ENCODE measurements at places on chromosomes 7 and 10.

- DNase-seq, result no peak
These were observed 33.0 kb downstream of the BAMBI start for GRCh38 chr10:28710202-28710886.

DNA sequence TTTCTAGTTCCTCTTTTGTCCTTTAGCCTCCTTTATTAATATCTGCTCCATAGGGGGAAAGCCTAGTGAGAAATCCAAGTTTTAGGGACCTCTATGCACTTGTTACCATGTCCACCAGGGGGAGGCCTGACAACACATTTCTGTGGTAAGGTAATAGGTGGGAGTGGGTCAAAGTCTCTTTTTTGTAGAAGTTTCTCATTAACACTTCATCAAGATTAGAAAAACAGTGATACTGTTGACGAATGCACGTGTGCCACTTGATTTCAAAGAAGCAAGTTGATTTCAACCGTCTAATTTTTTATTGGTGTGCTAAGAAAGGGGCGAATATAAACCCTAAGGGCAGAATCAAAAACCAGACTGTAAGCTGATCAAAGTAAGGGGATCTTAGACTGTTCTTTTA, 30.6 kb downstream of the CISD1 start:
- DNase-seq, result peak; percentile 40

GRCh38 chr10:49135575-49136313, 1.9 kb upstream of the FAM170B start:
- no peak for DNase-seq

DNA sequence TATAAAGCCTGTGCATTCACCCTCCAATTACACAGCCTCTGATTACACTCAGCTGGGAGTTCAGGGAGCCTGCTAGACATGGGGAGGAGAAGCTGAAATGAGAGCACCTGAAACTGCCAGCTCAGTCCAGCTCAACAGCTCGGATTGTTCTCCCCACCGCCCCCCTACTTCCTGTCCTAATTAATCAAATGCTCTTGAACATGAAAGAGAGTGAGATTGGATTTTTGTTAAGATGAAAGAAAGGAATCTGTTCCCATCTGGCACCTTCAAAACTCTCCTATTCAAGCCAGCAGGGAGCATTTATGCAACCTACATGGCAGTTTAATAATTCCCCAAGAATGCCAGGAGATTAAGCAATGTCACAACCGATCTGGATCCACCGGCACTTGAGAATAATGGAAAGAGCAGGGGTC, 98.0 kb downstream of the NPSR1 start:
- no peak for DNase-seq

DNA sequence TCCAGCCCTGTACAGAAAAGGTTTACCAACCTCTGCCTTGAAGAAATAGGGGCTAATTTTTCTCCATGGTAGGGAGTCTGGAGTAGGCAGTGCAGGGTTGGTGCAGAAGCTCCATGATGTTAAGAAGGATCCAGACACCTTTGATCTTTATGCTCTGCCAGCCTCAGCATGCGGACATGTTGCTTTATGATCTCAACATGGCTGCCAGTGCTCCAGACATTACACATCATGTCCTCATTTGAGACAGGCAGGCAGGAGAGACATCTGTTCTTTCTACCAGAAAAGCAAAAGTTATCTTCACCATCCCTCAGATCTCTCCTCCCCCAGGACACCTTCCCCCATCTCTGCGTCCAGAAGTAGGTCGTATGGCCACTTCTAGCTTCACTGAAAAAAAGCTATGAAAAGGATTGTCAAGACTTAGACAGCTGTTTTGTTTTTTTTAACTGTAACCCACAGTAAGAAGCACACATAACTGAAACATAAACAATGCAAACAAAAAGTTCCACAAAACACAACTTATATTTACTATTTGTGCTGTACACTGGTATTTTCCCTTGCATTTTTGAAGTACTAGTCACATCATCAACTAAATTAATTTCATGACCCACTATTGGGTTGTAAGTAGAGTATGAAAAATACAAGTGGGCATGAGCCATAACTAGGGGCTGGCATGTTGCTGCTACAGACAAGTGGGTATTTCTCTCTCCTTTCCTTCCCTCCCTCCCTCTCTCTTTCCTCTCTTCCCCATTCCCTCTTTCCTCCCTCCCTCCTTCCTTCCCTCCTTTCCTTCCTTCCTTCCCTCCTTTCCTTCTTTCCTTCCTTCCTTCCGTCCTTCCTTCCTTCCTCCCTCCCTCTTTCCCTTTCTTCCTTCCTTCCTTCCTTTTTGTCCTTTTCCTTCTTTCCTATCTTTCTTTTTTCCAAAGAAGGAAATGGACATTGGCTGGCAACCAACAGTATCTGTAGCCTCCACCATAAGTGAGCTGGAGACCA, 2.6 kb upstream of the RASSF4 start:
- DNase-seq, result no peak

DNA sequence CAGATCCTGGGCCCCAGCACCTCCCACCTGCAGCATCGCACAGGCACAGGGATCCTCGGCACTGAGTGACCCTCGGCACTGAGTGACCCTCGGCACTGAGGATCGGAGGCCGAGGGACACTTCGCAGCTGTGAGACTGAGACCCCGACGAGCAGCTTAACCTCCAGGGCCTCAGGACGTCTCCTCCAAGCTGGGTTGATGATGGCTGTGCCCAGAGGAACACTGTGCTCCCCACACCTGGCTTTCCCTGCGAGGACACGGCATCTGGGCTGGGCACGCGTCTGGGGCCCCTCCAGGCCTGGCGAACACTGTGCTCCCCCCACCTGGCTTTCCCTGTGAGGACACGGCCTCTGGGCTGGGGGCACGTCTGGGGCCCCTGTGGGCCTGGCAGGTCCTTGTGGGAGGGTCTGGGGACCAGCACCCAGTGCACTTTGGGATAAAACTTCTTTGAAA, 158.3 kb upstream of the PPP2R2D start:
- DNase-seq, result no peak

DNA sequence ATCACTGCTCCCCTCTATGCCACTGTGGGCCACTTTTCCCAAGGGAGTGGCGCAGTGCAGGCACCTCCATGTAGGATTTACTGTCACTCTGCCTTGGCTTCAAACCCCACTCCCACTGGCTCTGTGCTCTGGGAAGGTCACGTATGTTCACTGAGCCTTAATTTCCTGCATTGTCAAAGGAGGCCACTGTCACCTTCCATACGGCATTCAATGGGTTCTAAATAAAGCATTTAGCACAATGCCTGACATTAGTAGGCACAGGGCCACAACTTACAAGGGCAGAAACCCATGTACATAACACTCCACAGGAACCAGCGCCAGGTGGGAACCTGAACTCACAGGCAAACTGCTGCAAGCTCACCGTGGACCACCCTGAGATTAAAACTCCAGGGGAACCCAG, 196.4 kb downstream of the USP6NL start:
- no peak for DNase-seq

DNA sequence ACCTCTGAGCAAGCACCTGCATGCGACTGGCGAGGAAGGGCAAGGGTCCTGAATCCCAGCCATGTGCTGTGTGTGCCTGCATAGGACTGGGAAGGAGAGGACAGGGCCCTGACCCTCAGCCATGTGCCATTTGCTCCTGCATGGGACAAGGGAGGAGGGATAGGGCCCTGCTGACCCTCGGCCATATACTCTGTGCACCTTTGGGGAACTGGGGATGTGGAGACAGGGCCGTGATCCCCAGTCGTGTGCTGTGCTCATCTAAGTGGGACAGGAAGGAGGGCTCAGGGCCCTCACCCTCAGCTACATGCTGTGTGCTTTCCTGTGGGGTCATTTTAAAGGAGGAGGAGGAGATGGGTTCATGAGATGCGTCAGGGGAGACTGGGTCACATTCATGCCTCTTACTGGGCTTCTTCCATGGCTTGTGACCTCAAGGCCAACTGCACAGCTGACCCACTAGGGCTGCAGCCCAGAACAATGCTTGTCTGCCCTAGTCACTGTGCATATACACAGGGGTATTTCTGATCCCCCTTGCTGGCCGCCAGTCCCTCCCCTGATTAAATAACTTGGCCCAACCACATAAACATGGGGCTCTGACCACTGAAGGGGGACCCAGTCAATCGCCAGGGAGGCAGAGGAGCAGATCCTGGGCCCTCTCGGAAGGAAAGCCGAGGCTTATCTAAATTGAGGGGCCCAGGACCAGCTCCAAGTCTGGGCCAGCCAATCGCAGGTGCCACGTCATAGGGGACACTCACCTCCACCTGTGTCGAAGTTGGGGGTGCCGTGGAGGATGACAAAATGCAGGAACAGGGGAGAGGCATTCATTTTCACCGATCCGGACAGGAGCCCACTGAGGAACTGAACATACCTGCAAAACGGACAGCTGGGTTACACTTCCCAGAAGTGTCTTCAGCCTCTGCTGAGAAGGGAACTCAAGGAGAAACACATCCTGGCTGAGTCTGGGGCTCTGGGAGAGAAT, 167.3 kb downstream of the TNS3 start:
- DNase-seq, result no peak

GRCh38 chr7:34928052-34928451, 109.2 kb downstream of the DPY19L1 start:
- peak; percentile 9 for DNase-seq

DNA sequence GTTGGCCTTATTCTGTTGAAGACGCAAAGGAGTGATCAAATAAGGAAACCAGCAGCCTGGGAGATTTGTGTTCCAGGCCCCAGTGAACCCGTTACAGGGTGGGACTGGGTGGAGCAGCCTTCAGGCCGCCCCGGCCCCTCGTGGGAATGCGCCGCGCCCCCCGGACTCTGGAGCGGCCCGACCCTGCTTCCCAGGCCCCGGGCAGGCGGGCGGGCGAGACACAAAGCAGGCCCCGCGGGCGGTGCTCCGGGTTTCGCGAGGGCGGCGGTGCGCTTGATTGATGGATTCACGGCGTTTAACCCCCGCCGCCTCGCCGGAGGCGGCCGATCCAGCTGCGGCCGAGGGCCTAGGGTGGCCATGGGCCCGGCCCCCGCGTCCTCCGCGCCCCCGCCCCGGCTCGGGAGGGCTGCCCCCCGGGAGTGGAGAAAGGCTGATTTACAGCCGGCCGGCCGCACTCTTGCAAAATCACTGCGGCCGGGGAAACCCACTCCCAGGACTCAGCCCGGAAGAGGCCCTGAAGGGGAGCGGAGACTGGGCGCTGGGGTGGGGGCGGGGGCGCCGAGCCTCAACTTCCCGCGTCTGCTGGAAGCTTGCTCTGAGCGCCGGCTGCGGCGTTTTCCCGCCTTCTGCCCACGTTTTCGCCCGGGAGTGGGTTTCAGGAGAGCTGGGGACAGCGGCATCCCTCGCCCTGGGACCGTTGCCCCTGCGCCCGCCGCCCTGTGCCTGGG, 299.6 kb upstream of the NFE2L3 start:
- DNase-seq, result no peak

- no peak for DNase-seq
These were observed 803 bp downstream of the RAPGEF5 start for GRCh38 chr7:22356010-22356691.

- no peak for DNase-seq
These were observed 381.9 kb downstream of the ZWINT start for GRCh38 chr10:55979203-55979602.

GRCh38 chr7:158617737-158618128, 30.1 kb upstream of the PTPRN2 start:
- no peak for DNase-seq

DNA sequence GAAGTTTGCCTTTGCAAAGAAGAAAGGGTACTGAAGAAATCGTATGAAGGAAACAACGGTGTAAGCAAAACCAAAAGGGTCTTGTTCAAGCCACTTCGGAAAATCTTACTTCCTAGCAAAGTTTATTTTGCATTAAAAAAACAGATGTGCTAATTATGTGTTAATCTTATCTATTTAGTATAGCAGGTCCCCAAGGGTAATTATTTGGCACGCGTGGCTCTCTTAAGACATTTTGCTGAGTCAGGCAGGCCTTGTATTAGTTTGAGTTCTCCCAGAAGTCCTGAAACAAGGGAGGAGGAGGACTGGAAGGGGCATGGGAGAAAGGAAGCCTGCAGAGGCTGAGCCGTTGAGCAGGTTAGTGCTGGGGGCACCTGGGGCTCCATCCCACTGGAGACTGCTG, 44.9 kb downstream of the TMEM178B start:
- DNase-seq, result no peak

- no peak for DNase-seq
These were observed 77.8 kb upstream of the FAM133B start for GRCh38 chr7:92667816-92668535.

DNA sequence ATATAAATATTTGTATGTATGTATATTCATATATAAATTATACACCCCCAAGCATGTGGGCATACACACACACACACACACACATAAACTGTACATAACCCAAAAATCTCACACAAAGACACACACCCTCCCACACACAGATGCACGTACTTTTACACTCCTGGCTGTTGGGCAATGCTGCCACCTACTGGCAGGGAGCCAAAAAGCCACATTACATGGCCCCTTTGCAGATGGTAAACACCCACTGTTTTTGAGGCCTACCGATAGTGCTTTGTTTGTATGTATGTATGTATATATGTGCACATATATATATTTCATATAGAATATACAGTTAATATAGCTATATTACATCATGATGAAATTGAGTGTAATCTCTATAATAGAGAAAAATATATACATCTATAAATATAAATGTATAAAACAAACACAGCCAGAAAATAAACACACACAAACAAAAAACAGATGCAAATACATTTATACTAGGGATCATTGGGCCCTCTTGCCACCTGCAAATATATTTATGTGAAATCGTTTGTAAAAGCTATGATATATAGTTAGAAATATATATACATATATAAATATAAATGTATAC, 120.1 kb upstream of the ACBD5 start:
- peak; percentile 8 for DNase-seq

GRCh38 chr7:5597772-5598171, 174.1 kb upstream of the TNRC18 start:
- DNase-seq, result no peak

- DNase-seq, result no peak
These were observed 178.1 kb downstream of the CALN1 start for GRCh38 chr7:72234086-72234485.

DNA sequence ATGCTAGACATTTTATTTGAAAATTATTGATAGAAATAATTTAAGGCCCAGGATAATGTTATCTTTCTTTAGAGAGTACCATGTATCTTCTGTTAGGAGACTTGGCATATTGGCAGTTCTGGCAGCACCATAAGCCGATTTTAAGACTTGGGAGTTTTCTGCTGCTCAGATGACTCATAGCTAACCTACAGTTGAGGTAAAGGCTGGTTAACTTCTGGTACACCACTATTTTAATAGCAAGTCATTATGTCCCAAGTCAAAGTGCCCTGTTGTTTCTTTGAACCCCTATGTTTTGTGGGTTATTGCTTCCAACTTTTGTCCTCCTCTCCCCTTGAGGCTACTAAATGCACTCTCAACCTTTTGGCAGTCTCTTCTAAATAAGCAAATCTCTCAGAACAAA, 25.2 kb downstream of the ATRNL1 start:
- DNase-seq, result no peak

DNA sequence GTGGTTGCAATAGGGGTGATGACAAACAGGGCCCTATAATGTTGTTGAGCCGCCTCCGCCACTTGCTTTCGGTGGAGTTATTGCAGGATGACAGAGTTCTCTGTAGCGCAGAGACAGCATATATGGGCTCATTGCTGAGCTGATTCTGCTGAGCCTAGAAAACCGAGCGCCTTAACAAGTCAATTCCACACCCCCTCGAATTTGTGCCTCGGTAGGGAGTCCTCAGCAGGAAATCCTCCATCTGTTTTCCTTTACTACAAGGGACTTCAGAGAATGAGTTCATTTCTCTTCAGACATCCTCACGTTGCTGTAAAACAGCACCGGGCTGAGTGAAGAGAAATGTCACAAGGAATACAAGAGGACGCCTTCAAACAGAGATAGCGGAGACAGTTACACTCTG, 90.7 kb upstream of the KIAA1217 start:
- no peak for DNase-seq

- no peak for DNase-seq
These were observed 340.5 kb downstream of the SDK1 start for GRCh38 chr7:3641582-3641981.

- DNase-seq, result peak; percentile 19
These were observed 1.7 kb upstream of the TNKS2 start for GRCh38 chr10:91796331-91797047.

All from activated naive CD4-positive, alpha-beta T cell (primary cell).